ENCODE measurements at places on chromosomes 12 and 14. TPM values are rescaled to one million over a fixed set of nuclear protein-coding genes. Genes with fewer than 3 reads are reported as not detected.

The AGAP2 gene
- total RNA-seq: 3.9 TPM

The CDH24 gene
- 33.7 TPM for total RNA-seq

The CEBPE gene
- not detected for total RNA-seq

The SLC35E3 gene
- total RNA-seq: 16.1 TPM

The KRT2 gene
- not detected for total RNA-seq

The LRRC23 gene
- 4.8 TPM for total RNA-seq

GRCh38 chr12:120685522-120685921, 1.4 kb upstream of the MLEC start:
- DNase-seq: no peak
- H3K4me3 ChIP-seq: peak overlapping the region; percentile 99
- H3K4me1 ChIP-seq: peaks cover 28% of the 10 kb centered on the region
- no peaks in the 10 kb centered on the region for H3K27me3 ChIP-seq
- no peaks in the 10 kb centered on the region for H3K36me3 ChIP-seq

DNA sequence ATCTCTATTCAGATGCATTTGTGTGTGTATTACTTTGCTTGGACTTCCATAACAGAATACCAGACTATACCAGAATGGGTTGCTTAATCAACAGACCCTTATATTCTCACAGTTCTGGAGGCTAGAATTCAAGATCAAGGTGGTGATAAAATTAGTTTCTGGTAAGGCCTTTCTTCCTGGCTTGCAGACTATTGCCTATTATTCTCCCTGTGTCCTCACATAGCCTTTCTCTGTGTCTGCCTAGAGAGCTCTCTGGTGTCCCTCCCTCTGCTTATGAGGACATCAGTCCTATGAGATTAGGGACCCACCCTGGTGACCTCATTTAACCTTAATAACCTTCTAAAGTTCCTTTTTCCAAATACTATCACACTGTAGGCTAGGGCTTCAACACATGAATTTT, 106.0 kb downstream of the FAR2 start:
- no peaks in the 10 kb centered on the region for H3K4me1 ChIP-seq
- H3K4me3 ChIP-seq: no peak overlapping the region
- peaks cover 3% of the 10 kb centered on the region for H3K36me3 ChIP-seq
- no peak overlapping the region for H3K27ac ChIP-seq
- no peaks in the 10 kb centered on the region for H3K27me3 ChIP-seq
- DNase-seq: no peak

DNA sequence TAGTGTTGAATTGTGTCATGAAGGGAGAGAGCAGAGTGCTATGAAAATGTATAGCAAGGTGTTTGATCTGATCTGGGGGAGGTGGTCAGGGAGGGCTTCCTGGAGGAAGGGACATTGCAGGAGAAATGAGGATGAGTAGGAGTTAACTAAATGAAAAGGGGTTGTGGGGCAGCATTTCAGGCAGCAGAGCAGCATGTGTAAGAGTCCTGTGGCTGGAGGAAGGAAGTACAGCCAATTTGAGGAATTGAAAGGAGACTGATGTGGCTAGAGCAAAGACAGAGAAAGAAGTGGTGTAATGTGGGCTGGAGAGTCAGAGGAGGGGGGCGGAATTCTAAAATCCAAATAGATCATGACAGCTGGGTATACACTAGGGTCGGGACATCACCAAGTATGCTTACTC, 20.5 kb downstream of the NPC2 start:
- DNase-seq: no peak
- H3K36me3 ChIP-seq: peaks cover 11% of the 10 kb centered on the region
- peak overlapping the region; percentile 68 for H3K27ac ChIP-seq
- no peak overlapping the region for H3K4me3 ChIP-seq
- H3K27me3 ChIP-seq: no peaks in the 10 kb centered on the region

DNA sequence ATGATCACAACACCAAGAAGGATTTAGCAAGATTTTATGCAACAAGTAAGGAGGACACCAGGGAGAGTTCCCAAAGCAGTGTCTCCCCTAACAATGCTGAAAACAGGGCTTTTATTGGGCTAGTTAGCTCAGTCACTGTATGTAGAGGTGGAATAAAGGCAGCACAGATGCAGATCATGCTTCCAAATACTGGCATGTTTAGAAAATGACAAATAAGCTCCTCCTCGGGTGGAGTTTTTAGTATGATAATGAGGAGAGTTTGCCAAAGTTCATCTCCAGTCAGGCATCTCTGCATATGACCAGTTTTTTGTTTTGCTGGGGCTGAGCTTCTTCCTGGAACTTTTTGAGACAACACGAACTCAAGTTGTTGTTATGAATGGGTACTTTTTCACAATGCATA, 4.4 kb upstream of the AVPR1A start:
- H3K36me3 ChIP-seq: peaks cover 4% of the 10 kb centered on the region
- H3K27ac ChIP-seq: no peak overlapping the region
- H3K27me3 ChIP-seq: peaks cover 41% of the 10 kb centered on the region
- peaks cover 11% of the 10 kb centered on the region for H3K4me1 ChIP-seq
- DNase-seq: no peak

DNA sequence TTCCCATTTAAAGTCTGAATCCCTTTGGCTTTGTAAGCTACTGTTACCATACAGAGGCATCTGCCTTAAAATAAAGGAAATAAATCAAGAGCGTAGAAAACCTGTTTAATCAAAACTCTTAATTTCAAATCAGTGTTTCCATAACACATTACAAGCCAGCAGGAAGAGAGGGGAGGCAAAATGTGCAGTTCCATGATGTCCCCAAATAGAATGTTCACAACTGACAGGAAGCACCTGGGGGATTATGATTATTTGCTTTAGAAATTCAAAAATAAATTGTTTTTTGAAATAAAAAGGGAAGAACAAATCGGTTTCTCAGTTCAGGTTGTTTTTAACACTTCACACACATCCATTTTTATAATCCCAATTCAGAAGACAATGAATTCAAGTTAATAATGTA, 21.4 kb downstream of the SOCS2 start:
- H3K27me3 ChIP-seq: peaks cover 49% of the 10 kb centered on the region
- H3K36me3 ChIP-seq: no peaks in the 10 kb centered on the region
- DNase-seq: no peak
- no peak overlapping the region for H3K27ac ChIP-seq

DNA sequence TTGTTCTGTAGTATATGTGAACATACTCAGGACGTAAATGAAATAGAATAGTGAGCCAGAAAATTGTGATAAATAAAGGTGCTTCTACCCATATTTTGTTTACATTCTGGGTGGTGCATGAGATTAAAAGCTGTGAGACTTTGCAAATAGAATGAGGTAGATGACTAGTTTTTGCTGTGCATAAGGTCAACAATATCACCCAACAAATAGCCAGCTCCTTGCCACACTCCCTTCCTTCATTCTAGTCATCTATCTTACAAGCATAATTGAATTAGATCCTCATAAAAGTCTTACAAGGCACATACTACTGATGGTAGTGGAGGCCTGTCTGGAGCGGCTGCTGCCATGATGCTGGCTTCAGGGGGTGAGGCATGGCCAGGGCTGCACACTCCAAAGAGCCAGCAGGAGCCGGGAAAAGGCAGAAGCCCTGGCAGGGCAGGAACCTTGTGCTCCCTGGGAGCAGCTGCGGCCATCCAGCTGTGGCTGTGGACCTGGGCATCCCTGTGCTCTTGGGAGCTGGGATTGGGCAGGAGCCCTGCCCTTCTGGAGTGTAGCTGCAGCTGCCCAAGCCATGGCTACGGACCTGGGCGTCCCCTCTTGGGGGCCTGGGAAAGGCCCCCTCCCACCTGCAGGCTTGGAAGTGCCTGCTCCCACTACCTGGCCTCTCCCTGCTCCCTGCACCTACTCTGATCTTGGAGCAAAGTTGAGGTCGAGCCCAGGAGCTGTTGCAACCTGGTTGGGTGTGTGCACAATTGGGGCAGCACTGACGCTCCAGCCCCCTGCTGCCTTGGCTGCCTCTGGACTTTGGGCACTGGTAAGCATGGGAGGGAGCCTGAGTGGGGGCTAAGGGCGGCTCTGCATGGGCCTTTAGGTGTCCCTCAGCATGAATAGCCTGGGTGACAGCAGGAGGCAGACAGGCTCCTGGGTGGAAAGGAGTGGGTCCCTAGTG, 112.8 kb downstream of the DACT1 start:
- no peak for DNase-seq
- no peaks in the 10 kb centered on the region for H3K27me3 ChIP-seq
- H3K4me1 ChIP-seq: peaks cover 6% of the 10 kb centered on the region
- H3K36me3 ChIP-seq: no peaks in the 10 kb centered on the region

- no peak for DNase-seq
- no peak overlapping the region for H3K4me3 ChIP-seq
- H3K27ac ChIP-seq: no peak overlapping the region
- no peaks in the 10 kb centered on the region for H3K27me3 ChIP-seq
- no peaks in the 10 kb centered on the region for H3K36me3 ChIP-seq
These were observed 431.9 kb downstream of the ADAMTS20 start for GRCh38 chr12:43120150-43120549.

DNA sequence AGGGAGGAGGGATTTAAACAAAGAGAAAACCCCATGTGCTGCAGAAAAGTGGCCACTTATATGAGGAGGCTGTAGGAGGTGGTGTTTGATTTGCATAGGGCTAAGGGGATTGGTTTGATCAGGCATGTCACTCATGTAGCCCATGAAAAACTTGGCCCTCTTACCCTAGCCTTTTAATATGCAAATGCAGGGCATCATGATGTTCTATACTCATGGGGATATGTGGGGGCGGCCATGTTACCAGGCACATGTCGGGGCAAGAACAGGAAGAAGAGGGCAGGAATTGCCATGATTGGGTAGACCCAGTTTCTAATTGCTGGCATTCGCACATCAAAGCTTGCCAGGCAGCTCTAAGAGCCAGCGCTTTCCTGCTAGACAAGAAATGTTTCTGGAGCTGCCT, 28.8 kb downstream of the KLRK1 start:
- H3K4me1 ChIP-seq: peaks cover 21% of the 10 kb centered on the region
- no peaks in the 10 kb centered on the region for H3K36me3 ChIP-seq
- H3K27me3 ChIP-seq: no peaks in the 10 kb centered on the region
- no peak overlapping the region for H3K4me3 ChIP-seq
- no peak overlapping the region for H3K27ac ChIP-seq

DNA sequence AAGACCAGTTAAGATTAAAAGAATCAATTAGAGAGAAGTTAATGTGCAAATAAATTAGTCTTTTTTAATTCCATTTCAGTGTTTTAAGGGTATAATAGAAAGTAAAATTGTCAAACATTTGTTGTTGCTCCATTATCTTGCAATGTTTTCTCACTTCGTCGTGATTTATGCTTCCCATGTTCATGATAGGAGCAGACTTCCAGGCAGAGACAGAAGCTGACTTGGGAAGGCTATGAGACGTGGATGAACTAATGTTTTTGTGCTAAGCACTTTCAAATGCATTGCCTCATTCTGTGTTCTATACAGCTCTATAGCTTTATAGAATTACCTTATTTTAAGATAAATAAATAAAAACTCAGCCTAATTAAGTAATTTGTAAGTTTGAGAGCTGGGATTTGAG, 226.2 kb downstream of the PIK3C2G start:
- no peak overlapping the region for H3K4me3 ChIP-seq
- H3K4me1 ChIP-seq: peaks cover 5% of the 10 kb centered on the region
- no peaks in the 10 kb centered on the region for H3K36me3 ChIP-seq
- DNase-seq: no peak
- H3K27ac ChIP-seq: no peak overlapping the region

GRCh38 chr12:13171921-13172859, 24.3 kb upstream of the EMP1 start:
- H3K36me3 ChIP-seq: no peaks in the 10 kb centered on the region
- no peak overlapping the region for H3K4me3 ChIP-seq
- peaks cover 20% of the 10 kb centered on the region for H3K4me1 ChIP-seq
- DNase-seq: no peak
- H3K27me3 ChIP-seq: peaks cover 24% of the 10 kb centered on the region

DNA sequence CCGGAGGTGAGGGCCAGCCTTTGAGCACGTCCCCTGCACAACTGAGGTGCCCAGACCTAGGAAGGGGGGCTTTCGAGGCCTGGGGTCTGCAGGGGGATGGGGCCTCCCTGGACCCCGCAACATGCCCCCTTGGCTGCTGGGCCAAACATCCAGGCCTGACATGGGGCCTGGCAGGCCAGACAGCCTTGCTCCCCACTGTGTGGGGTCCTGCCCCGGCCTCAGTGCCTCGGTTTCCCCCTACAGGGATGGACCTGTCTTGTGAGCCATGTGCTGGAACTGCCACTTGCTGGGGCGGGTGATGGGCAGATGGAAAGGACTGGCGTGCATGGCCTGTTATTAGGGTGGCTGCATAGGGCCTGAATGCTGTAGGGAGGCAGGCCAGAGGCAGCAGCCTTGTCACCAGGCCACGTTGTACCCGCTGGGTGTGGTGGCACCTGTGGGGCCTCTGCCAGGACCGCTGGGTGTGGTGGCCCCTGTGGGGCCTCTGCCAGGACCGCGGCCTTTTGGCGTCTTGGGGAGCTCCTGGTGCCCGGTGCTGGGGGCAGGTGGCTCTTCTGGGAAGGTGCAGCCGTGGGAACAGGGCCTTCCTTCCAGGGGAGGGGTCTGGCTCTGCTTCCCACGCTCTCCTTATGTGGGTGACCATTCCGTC, 20.4 kb downstream of the ASPG start:
- peaks cover 11% of the 10 kb centered on the region for H3K4me1 ChIP-seq
- H3K27me3 ChIP-seq: peaks cover under 1% of the 10 kb centered on the region
- DNase-seq: no peak
- no peak overlapping the region for H3K27ac ChIP-seq

DNA sequence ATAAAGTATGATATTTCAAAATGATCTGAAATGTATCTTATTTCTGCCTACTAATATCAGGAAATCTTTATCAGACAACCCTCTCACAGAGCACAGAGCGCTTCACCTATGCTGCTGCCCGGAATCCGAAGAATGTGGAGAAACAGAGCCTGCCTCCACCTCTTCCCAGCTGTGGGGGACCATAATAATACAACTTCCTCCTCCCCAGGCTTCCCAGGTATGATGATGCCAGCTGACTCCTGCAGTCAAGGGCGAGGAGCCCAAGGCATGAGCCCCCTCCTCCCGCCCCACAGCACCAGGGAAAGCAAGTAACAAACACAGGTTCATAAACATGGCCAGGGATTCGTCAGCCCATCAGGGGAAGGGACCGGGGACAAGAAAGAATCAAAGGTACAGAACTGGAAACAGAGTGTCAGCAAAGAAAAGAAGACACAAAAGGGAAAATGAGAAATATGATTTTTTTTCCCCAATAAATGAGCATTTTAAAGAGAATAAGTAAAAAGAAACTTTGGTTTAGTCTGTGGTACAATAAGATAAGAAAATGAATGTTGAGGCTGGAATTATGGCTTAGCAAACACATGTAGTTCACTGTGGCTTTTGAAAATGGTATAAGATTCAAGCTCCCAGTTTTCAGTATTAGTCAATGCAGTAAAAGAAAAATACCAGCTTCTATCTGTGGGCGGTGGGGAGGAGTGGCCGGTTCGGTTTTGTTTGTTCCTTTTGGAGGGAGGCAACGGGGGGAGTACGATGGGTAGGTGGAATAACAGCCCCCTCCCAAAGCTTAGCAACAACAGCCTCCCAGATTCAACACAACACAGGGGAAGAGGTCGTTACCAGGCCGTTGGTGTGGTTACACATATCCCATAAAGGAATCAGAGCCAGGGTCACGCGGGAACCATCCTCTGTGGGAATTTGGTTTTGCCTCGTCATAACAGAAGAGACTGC, 68.3 kb downstream of the SETD3 start:
- H3K4me1 ChIP-seq: peaks cover 30% of the 10 kb centered on the region
- H3K4me3 ChIP-seq: no peak overlapping the region
- H3K36me3 ChIP-seq: no peaks in the 10 kb centered on the region
- no peaks in the 10 kb centered on the region for H3K27me3 ChIP-seq

GRCh38 chr12:50331745-50332144, 48.4 kb upstream of the LIMA1 start:
- H3K4me1 ChIP-seq: no peaks in the 10 kb centered on the region
- no peaks in the 10 kb centered on the region for H3K36me3 ChIP-seq
- no peak for DNase-seq
- H3K27me3 ChIP-seq: no peaks in the 10 kb centered on the region
- H3K4me3 ChIP-seq: no peak overlapping the region

GRCh38 chr12:1881301-1881700, 37.2 kb downstream of the CACNA2D4 start:
- no peak overlapping the region for H3K27ac ChIP-seq
- H3K4me3 ChIP-seq: no peak overlapping the region
- no peak for DNase-seq
- no peaks in the 10 kb centered on the region for H3K4me1 ChIP-seq
- H3K27me3 ChIP-seq: no peaks in the 10 kb centered on the region
